Fibroblast of skin of back (primary cell): ENCODE measurements at places on chromosomes 6 and 20.

- no peak for DNase-seq
Observed at GRCh38 chr6:145830612-145831011, 16.0 kb upstream of the FBXO30 start.

GRCh38 chr6:142306736-142307135 lies 4.9 kb downstream of the ADGRG6 start:
- no peak for DNase-seq

GRCh38 chr20:50186151-50186885 lies 4.3 kb upstream of the CEBPB start:
- peak; percentile 71 for DNase-seq

GRCh38 chr6:170076466-170077165 lies 214.3 kb downstream of the DLL1 start:
- DNase-seq = no peak

DNA sequence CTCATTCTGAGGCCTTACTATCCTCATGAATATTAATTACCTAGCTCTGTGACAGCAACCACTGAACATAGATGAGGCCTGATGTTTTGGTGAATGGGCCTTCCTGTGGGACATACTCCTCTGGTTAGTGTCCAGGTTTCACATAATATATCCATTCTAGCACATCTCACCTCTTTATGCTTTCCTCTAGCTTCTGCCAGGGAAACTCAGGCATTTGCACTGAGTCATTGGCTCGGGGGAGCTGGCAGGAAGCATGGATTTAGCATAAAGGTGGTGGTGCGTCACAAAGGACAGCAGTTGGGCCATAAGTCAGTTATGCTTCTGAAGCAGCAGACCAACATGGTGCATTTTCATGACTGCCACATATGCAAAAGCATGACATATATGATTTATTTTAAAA lies 37.5 kb upstream of the TMEM170B start:
- peak; percentile 47 for DNase-seq

DNA sequence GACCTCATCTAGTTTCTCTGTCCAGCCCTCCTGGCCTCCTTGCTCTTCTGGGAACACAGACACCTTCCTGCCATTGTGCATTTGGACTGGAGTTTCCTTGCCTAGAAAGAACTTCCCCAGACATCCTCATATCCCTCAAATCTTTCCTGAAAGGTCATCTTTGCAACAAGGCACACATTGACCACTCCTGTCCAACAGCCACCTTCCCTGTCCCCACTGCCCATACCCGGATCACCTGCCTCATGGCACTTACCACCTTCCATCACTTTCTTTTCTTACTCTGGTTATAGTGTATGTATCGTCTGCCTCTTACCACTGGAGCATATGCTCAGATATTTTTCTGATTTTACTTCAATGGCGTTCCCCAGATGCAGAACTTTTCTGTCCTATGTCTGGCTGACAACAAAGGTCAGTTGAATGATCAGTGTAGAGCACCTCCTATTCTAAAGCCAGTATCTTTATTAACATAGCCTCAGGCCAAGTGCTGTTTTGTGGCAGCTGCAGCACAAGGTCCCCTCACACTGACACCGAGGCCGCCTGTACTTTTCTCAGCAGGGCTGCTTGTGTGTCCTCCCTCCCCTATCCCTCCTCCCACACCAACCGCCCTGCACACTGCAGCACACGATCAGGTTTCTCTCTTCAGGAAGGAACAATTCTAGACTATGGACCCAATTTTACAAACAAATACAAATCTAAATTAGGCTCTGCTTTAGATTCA lies 4.1 kb downstream of the HLA-C start:
- DNase-seq = no peak

GRCh38 chr6:137084865-137085617 lies 40.3 kb upstream of the IL20RA start:
- no peak for DNase-seq

DNA sequence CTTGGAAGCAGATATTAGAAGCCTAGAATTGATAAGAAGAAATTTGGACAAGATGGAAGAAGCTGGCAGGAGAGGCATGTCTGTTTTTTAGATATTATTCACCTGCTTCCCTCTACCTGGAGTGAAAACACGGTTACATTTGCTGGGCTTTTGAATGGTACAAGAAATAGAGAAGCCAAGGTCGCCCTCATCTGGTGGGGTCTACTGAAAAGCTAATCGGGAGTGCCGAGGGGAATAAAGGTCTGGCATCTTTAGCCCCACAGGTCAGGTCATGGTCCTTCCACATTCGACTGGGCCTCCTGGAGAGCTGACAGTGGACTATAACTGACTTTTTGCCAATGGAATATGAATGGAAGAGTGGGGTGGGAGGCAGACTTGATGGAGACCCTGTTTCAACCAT lies 4.6 kb upstream of the C2 start:
- DNase-seq = no peak

DNA sequence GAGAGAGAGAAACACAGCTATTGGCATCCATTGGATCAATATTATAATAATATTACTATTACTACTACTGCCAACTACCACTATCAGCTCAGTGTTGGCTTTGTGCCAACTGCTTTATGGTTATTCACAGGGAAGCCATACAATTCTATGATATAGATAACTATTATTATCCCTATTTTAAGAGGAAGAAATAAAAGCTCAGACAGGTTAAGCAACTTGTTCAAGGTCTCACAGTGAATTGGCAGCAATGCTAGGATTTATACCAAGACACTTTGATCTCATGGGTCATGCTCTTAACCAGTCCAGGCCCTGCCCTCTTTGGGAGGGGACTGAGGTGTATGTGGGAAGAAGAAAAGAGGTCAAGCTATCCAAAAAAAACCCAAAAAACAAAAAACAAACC lies 82.0 kb upstream of the TRAF3IP2 start:
- no peak for DNase-seq

DNA sequence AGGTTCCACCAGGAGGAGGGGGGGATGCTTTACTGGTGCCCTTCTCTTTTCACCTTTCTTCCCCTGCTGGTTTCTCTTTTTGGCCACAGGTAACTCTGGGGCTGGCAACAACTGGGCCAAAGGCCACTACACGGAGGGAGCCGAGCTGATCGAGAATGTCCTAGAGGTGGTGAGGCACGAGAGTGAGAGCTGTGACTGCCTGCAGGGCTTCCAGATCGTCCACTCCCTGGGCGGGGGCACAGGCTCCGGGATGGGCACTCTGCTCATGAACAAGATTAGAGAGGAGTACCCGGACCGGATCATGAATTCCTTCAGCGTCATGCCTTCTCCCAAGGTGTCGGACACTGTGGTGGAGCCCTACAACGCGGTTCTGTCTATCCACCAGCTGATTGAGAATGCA lies 4.4 kb downstream of the TUBB1 start:
- DNase-seq = no peak

DNA sequence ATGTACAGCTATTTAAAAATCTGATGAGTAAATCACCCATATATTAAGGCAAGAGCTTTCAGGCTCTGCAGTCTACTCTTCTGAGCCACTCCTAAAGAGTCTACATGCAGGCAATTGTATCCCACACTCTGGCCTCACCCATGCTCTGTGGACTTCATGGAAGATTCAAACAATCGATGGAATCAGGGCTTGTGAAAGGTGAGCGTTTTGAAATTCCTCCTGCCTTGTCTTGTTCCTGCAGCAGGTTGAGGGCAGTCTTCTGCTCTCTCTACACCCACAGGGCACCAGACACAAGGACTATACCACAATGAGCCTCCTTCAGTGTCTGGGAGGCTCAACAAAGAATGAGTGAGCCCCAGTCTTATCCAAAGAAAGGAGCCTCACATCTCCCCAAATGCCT lies 51.1 kb downstream of the TBC1D7 start:
- DNase-seq = no peak
